Mononuclear cell (primary cell): ENCODE measurements at places on chromosomes 3 and 15. TPM values are rescaled to one million over a fixed set of nuclear protein-coding genes. Genes with fewer than 3 reads are reported as not detected.

The IQCF5 gene
- total RNA-seq = not detected

The OCA2 gene
- 0.10 TPM for total RNA-seq

The ZNF106 gene
- total RNA-seq = 70.6 TPM

The SAMD7 gene
- not detected for total RNA-seq

The PIGB gene
- 22.7 TPM for total RNA-seq

The ZNF80 gene
- 1.2 TPM for total RNA-seq

The NR2E3 gene
- total RNA-seq = not detected

The SLC2A2 gene
- not detected for total RNA-seq

The CMTM8 gene
- 2.9 TPM for total RNA-seq

The EPHA3 gene
- total RNA-seq = not detected

The ARL14 gene
- not detected for total RNA-seq

The RTP4 gene
- 2.2 TPM for total RNA-seq

The REC114 gene
- not detected for total RNA-seq

The GPR62 gene
- 0.10 TPM for total RNA-seq

The LRRC49 gene
- 0.21 TPM for total RNA-seq

The LIPH gene
- 0.84 TPM for total RNA-seq

The PIGBOS1 gene
- 8.9 TPM for total RNA-seq

The MOBP gene
- 0.10 TPM for total RNA-seq

The SLC6A20 gene
- 0.10 TPM for total RNA-seq

The CHDH gene
- under 0.01 TPM for total RNA-seq

The ANKRD63 gene
- total RNA-seq = not detected

The LINGO1 gene
- total RNA-seq = not detected

The THBS1 gene
- total RNA-seq = 171 TPM

The TMEM207 gene
- total RNA-seq = not detected

The GLDN gene
- 0.10 TPM for total RNA-seq

The DUOXA1 gene
- total RNA-seq = 0.31 TPM

The PRICKLE2 gene
- total RNA-seq = 0.63 TPM

The ZNF592 gene
- total RNA-seq = 20.1 TPM

The KNG1 gene
- 0.21 TPM for total RNA-seq

The GOLGA8J gene
- total RNA-seq = not detected

The WNT5A gene
- 0.42 TPM for total RNA-seq
